ENCODE measurements at places on chromosomes 11 and 22. TPM values are rescaled to one million over a fixed set of nuclear protein-coding genes. Genes with fewer than 3 reads are reported as not detected.

ART1 gene
- not detected for total RNA-seq

DNA sequence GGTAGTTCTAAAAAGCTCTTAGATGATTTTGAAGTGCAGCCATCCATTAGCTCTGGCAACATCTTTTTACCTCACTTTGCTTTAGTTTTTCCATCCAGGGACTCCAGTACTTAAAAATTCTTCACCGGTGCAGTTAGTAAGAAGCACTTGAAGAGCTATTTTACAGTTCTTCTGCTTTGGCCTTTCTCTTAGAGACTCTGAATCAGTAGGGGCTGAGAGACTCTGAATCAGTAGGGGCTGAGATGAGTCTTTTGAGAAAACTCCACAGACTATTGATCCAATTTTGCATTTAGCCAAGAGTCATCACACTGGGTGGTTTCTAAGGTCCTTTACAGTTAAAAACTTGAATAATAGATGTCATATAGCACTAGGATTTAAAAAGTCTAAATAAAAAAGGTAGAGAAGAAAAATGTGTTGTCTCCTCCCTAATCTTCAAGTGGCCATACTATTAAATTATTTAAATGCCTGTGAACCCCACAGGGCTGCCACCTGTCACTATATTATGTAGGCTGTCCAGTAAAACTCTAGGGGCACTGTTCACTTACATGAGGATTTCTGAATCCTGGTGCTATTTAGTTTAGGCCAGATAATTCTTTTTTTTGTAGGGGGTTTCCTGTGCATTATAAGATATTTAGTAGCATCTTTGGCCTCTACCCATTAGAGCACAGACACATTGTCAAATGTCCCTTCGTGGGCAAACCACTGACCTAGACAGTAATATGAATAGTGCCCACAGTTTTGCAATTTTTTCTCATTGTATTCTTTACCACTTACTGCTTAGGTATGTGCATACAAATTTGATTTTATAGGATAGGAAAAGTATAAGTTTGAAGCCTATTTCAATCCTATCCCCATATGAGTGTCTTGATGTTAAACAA lies 26.3 kb upstream of the HIKESHI start:
- DNase-seq: no peak

DNA sequence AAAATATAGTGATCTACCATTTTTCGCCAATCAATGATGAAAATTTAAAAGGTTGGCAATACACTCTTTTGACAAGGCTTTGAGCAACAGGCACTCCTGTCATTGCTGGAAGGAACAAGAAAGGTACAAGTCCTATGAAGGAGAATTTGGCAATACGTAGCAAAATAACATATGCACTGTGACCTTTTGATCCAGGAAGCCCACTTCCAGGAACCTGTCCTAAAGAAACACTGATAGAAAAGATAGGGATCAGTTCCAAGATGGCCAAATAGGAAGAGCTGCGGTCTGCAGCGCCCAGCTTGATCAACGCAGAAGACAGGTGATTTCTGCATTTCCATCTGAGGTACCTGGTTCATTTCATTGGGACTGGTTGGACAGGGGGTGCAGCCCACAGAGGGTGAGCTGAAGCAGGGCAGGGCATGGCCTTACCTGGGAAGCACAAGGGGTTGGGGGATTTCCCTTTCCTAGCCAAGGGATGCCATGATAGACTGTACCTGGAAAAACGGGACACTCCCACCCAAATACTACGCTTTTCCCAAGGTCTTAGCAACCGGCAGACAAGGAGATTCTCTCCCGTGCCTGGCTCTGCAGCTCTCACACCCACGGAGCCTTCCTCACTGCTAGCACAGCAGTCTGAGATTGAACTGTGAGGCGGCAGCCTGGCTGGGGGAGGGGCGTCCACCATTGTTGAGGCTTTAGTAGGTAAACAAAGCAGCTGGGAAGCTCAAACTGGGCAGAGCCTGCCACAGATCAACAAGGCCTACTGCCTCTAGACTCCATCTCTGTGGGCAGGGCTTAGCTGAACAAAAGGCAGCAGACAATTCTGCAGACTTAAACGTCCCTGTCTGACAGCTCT lies 69.7 kb upstream of the GALNT18 start:
- DNase-seq: no peak

DNA sequence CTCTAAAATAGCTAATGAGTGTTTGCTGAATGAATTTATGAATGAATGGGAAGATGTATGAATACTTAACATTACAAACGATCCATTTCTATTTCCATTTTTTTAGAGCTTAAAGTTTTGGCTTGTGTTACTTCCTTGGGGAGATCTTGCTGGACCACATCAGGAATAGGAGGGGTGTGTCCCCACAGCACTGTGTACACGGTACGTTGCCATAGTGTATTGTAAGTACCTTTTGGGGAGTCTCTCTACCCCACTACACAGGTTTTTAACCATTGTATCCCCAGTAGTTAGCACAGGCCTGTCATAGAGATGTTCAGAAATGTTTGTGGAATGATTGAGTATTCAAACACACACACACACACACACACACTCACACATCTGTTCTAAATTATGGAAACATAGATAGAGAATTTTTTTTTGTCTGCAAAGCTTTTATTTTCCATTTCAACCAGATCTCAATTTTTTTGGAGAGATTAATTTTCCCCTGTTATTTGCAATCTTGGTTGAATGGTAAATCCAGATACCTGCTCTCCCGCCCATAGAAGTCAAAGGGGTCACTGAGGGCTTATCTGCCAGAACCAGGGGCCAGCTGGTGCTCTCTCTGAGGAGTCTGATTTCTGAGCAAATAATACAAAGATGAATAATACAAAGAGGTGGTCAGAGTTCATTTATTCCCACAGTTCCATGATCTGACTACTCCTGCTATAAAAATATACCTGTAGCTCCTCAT lies 471.0 kb downstream of the INSC start:
- DNase-seq: no peak

GRCh38 chr11:44944181-44944852 lies 6.4 kb downstream of the TP53I11 start:
- no peak for DNase-seq

GRCh38 chr11:18253233-18253632 lies 4.8 kb upstream of the SAA2 start:
- DNase-seq: no peak

- peak; percentile 41 for DNase-seq
These were observed 19.2 kb upstream of the ADSL start for GRCh38 chr22:40326905-40327735.

GRCh38 chr11:68751331-68751856 lies at the start of gene TESMIN:
Gene TESMIN (minus strand): TSS chr11:68751520. CDS start chr11:68750660, 860 bp downstream.
- DNase-seq: peak; percentile 83

- no peak for DNase-seq
These were observed 67.9 kb upstream of the GRK3 start for GRCh38 chr22:25496396-25497064.

- no peak for DNase-seq
These were observed 74.3 kb upstream of the LRRC4C start for GRCh38 chr11:41533761-41534160.

DNA sequence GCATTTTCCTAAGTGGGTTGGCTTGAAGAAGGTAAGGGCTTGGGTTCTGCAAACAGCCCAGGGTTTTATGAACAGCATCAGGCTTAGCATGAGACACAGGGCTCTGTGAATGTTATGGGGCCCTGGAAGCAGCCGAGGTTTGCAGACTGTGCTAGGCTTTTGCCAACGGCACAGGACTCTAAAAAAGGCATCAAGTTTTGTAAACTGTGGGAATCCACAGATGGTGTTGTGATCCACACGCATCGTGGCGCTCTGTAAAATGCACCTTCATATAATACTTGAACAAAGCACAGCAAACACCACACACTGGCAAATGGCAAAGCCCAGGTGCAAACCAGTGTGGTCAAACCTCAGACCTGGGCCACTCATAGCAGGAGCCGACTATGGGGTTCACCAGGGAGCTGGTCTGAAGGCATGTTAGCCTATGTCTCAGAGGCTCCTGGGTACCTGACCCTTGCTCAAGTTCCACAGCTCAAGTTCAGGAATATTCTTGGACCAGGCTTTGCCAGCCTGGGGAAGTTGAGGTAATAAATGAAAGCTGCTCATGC lies 2.4 kb upstream of the SLCO2B1 start:
- DNase-seq: no peak

LARGE2 gene
- 1.0 TPM for total RNA-seq

RBFOX2 gene
- 83.1 TPM for total RNA-seq

- DNase-seq: no peak
These were observed 82.3 kb downstream of the C11orf91 start for GRCh38 chr11:33618351-33618710.

TRPM5 gene
- not detected for total RNA-seq

- no peak for DNase-seq
These were observed 2.6 kb upstream of the SHISA8 start for GRCh38 chr22:41917375-41917902.

- DNase-seq: no peak
These were observed 6.5 kb downstream of the TPCN2 start for GRCh38 chr11:69055212-69055586.

OR51B4 gene
- total RNA-seq: not detected

GRCh38 chr11:31814176-31814868 lies 3.2 kb upstream of the PAX6 start:
- no peak for DNase-seq

DBX1 gene
- not detected for total RNA-seq

GRCh38 chr11:113160808-113161124 lies 153.6 kb upstream of the TTC12 start:
- no peak for DNase-seq

GRCh38 chr11:36399236-36399635 lies 103.1 kb downstream of the PRR5L start:
- no peak for DNase-seq

- DNase-seq: no peak
These were observed 25.5 kb downstream of the MYEOV start for GRCh38 chr11:69319255-69320106.

CD3E gene
- not detected for total RNA-seq

- DNase-seq: no peak
These were observed 20.9 kb upstream of the TMEM191C start for GRCh38 chr22:21446128-21446826.

CASP1 gene
- 9.3 TPM for total RNA-seq

- no peak for DNase-seq
These were observed 288.2 kb downstream of the MIAT start for GRCh38 chr22:26945565-26945964.

MS4A12 gene
- not detected for total RNA-seq

ZNF280B gene
- total RNA-seq: 3.1 TPM

DNA sequence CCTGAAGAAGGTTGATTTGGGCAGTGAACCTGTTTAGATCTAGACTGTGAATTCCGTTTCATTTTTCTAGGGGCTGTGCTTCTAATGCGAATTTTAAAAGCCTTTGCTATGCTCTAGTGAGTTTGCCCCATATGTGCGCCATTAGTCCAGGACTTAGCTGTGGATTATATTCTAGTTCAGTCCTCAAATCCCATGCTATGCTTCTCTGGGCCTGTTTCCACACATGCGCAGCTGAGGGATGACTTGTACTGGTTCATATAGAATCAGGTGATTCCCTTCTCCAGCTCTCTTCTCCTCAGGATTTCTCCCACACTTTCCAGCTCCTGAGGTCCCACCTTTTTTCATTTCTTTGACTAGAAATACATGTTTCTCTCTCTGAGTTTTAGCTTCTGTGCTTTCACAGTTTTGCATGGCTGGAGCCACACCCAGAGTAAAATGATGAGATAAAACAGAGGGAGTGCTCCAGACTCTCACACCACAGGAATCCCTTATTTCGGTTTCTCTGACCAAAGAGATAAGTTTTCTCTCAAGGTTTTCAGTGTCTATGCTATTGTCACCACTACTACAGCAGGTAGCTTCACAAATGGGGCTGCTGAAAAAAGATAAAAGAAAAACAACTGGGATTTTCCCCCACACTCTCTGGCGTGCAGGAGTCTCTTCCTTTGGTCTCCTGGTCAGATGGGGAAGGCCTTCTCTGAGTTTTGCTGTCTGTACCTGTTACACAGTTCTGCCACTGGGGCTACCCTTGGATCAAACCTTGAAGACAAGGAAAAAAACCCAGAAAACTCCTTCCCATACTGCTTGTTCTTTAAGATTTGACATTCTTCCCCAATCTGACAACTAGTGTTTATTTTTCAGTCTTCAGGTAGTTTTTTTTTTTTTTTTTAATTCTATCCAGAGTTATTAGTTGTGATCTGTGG lies 96.2 kb upstream of the TEAD1 start:
- DNase-seq: no peak

DNA sequence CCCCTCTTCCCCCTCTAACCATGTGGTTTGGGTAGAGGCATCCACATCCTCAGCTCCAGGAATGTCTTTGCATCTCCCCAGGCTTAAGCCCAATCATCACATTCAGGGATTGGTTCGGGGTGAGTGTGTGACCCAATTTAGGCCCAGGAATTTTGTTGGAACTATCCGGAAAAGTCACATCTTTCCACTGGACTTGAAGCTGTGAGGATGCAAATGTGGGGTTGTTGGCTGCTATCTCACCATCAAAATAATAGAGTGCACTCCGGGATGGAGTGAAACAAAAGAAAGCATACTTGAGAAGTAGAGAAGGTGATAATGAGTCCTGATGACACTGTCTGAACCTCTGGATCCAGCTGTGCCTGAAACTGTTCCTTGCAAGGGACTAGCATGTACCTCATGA lies 33.8 kb upstream of the OLFML1 start:
- no peak for DNase-seq

KLHDC7B gene
- total RNA-seq: 0.06 TPM

CRYBA4 gene
- total RNA-seq: not detected

DNA sequence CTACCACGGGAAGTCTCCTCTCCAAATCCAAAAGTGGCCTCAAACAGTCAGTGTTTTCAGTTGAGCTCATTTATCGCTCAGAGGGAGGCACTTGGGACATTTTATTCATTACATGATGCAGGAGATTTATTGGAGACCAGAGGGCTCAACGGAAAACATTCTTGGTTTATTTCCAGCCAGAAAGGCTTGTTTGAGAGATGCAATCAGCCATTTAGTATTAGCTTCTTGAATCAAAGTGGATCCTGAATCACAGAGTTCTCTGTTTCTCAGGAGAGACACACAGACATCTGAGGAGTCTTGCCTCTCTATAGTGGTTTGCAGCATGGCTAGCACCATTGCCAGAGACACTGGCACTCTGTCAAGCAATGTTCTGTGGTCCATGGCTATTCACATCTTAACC lies 31.5 kb downstream of the CD44 start:
- no peak for DNase-seq

GRCh38 chr22:33896575-33897447 lies 23.5 kb downstream of the LARGE1 start:
- peak; percentile 63 for DNase-seq

SCGB1C1 gene
- not detected for total RNA-seq

HTR3A gene
- total RNA-seq: not detected

DNA sequence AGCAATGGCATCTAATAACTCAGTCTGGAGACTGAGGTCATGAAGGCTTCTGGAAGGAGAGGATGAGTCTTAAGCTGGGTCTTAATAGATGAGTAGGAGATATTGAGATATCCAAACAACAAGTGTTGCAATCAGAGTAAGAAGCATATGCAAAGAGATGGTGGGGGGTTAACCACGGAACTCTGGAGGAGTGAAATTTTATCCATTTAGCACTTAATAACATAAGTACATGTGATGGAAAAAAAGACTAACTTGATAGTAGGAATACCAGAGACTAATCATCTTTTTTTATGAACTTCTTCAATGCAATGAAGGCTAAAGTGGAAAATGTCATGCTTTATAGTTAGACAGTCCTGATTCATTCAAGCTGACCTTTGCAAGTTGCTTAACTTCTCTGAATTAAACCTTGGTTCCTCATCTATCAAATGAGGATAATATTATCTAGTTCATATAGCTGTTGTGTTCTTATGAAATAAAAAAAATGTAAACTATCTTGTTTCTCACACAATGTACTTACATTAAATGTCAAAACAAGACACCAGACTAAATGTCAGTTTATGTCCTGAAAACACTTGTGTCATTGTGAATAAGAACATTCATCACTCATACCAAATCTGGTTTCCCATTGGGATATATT lies 403.1 kb upstream of the CCDC90B start:
- DNase-seq: no peak

- peak; percentile 33 for DNase-seq
These were observed 152.3 kb downstream of the FEZ1 start for GRCh38 chr11:125343718-125344131.

Data from Daoy (cell line).